ENCODE measurements at places on chromosomes 6 and 20. TPM values are rescaled to one million over a fixed set of nuclear protein-coding genes. Genes with fewer than 3 reads are reported as not detected.
A peak's percentile ranks its signal among the peaks of the same experiment; 100 is the strongest.

The TSBP1 gene
- total RNA-seq, result not detected

The SAMD3 gene
- not detected for total RNA-seq

- DNase-seq, result no peak
Measured at GRCh38 chr6:50829049-50829448, 10.4 kb downstream of the TFAP2B start.

DNA sequence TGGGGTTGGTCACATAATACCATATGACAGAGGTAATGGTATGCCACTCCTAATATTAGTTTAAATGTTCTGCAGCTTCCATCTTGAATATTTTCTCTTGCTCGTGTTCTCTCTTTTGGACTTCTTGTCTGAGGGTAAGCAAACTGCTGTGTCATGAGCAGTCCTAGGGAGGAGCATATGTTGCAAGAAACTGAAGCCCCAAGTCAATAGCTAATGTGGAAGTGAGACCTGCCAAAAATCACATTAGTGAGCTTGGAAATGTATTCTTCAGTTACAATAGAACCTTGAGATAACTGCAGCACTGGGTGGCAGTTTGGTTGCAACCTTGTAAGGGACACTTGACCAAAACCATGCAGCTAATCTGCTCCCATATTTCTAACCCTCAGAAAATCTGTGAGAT, 178.2 kb upstream of the IMPG1 start:
- no peak for DNase-seq

DNA sequence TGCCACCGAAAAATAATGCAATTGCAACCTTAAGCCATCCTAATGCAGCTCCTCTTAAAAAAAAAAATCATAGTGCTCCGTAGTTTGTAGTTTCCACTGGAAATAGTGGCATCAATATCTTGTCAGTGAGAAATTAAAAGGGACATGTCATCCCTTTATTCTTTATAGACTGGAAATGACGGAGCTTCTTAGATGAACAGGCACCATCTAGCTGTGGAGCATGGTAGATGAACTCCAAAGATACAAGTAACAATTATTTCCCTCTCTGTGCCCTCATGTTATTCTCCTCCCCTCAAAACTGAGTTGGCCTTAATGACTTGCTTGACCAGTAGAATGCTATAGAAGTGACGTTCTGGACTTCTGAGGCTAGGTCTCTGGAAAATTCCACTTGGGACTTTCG, 268.1 kb upstream of the SPTLC3 start:
- DNase-seq, result no peak

DNA sequence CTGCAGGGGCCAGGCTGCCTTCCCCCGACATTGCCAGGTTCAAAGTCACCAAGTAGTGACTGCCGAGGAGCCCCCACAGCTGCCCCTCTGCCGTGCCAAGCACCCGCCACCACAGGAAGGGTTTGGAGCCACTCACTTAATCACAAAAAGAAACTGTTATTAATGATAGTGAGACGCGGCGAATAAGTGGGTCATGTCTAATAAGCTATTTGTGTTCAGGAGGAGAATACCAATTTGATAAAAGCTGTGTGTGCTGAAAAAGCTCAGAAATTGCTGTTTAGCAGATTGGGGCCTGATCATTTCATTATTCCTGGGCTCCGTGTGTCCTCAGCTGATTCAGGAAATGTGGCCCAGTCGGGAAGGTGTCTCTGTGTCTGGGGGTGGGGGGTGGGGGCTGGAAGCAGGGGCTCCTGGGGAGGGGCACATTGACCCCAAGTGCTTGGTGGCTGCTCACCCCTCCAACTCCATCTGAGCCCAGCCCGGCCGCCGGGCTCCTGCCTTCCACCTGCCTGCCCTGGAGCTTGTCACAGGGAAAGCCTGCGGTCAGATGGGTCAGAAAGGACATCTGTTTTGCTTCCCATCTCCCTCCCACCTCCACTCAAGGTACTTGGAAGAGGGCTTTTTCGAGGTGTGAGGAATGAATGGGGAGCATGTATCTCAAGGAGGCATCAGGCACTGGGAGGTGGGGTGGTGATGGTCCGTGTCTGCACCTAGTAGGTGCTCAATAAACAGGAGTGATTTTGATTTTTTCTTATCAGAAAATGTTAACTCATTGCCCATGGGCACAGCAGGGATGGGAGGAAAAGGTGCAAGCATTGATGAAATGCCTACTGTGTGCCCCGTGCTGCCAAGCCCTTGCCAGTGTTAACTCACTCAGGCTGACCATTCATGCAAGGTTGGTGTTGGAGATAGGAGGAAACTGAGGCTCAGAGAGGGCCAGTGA, 3.0 kb downstream of the VSTM2L start:
- DNase-seq, result no peak

The ADGB gene
- total RNA-seq, result not detected

DNA sequence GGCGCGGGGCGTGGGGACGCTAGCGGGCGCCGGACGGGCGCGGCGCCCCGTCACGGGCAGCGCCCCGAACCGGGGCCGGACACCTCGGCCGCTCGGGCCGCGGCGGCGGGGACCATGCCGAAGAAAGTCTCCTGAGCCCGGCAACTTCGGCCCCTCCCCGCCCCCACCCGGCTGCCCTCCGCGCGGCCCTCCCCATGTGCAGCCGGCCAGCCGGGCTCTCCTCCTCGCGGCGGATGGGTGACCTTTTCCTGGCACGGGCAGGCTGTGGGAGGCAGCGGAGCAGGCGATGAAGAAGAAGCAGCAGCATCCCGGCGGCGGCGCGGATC, 278 bp downstream of the UST start:
- no peak for DNase-seq

The CASP8AP2 gene
- total RNA-seq, result 9.7 TPM

GRCh38 chr6:47477497-47478232, at the start of gene CD2AP:
Gene CD2AP (plus strand): TSS chr6:47477789. CDS start chr6:47478245, 456 bp downstream.
- DNase-seq, result peak; percentile 55

The GSTA2 gene
- not detected for total RNA-seq

The AKIRIN2 gene
- total RNA-seq, result 34.1 TPM

DNA sequence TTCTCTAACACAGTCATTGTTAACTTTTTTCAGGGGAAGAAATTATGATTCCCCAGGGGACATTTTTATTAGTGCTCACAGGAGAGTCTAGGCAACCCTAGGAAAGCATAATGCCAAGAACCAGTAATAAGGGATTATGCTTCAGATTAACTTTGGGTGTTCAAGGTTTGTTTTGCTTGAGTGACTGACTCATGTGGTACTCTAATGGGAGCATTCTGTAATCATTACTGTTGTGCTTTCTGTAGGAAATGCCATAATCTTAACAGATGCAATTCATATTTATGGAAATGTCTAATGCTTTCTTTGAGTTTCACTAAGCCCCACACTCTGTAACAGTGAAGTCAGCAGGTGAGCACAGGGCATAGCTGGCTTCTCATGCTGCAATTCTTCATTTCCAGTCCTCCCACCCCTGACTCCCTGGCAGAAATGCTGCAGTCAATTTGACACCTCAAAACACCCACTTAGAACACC, 263.4 kb upstream of the MAN1A1 start:
- DNase-seq, result no peak

GRCh38 chr6:116764961-116765841, at the start of gene FAM162B:
Gene FAM162B (minus strand): TSS chr6:116765719. CDS start chr6:116765576, 143 bp downstream.
- DNase-seq, result no peak

DNA sequence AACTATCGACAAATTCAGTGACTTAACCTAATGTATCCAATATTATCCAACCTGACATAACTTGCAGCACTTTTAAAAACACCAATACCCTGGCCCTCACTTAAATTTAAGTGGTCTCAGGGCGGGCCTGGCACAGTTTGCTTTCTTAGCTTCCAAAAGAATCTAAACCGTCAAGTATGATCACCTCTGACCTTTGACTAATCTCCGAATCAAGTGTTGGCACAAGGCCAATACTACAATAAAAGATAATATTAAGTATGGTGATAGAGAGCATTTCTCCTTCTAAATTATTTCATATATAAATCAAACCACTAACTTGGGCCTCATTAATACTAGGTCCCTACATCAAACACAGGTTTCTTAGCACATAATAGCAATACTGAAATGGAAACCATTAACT, 153.0 kb downstream of the PTPRK start:
- no peak for DNase-seq

DNA sequence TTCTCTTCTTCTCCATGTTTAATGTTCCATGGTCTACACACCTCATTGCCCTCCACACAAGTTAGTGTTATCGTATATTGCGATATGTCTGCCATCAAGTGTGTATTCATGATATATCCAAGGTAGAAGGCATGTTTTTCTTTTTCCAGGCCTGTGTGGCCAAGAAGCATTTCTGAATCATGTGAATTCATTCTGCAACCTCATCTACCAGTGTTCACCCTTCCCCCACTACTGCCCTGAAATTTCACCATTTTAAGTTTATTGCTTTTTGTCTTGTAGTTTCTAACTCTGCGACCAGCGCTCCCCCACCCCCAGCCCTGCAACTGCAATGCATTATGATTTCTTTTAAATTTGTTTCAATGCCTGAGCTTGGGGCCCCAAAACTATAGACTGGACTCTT, 618.0 kb upstream of the FLRT3 start:
- no peak for DNase-seq

DNA sequence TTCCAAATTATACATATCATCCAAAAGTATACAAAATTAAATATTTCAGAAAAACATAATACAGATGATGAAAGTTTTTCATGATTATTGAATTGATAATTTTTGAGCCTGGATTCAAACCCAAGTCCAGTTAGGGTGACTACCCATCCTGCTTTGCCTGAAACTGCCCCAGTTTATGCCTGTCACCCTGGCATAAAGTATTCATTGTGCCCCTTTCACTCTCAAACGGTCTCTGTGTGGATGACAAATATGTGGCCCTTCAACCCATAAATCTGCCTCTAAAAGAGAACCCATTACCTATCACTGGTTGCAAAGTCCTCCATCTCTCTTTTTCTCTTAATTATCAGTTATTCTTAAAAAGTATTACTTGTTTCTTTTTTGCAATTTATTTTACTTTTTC, 553.7 kb upstream of the JARID2 start:
- no peak for DNase-seq

The CNR1 gene
- total RNA-seq, result 1.2 TPM

The NOX3 gene
- not detected for total RNA-seq

The SALL4 gene
- total RNA-seq, result 4.4 TPM

GRCh38 chr6:2007165-2007564, 238.2 kb downstream of the GMDS start:
- DNase-seq, result no peak

DNA sequence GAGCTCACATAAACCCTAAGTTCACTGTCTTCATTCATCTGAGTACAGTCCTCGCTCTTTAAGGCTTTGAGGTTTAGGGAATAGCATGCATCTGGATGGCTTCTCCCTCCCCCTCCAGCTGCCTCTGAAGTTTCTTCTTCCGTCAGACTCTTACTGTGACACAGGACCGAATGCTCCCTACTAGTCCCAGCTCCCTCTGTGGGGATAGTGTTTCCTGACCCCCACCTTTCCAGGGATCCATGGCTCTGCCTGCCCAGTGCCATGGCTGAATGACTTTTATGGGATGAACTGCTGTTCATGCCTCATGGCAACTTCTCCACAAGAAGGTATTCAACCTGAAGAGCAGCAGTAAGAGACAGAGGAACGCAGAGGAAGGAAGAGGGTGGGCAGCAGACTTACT, 79.8 kb upstream of the EMILIN3 start:
- DNase-seq, result no peak

- peak; percentile 28 for DNase-seq
Measured at GRCh38 chr6:111841822-111842221, 31.4 kb downstream of the FYN start.

The NT5E gene
- 109 TPM for total RNA-seq

DNA sequence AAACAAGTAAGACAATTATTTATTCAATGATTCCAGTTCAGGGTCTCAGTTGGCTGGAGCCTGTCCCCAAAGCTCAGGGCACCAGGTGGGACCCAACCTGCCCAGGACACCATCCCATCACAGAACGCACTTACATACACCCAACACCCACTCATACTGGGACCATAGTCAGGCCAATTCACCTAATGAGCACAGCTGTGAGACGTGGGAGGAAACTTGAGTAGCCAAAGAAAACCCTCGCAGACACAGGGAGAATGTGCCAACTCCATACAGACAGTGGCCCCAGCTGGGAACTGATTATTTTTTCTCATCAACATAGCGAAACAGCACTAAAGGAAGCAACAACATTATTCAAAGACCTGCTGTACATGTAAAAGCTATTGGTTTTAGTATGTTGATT, 58.6 kb upstream of the DOK5 start:
- no peak for DNase-seq

GRCh38 chr20:25059866-25060465, 2.0 kb upstream of the ACSS1 start:
- DNase-seq, result no peak

The LY6G6F gene
- not detected for total RNA-seq

The SLC17A1 gene
- total RNA-seq, result not detected

GRCh38 chr6:83927470-83927869, 68.0 kb downstream of the CYB5R4 start:
- DNase-seq, result no peak

- no peak for DNase-seq
Measured at GRCh38 chr6:141401168-141401567, 731.6 kb upstream of the GJE1 start.

DNA sequence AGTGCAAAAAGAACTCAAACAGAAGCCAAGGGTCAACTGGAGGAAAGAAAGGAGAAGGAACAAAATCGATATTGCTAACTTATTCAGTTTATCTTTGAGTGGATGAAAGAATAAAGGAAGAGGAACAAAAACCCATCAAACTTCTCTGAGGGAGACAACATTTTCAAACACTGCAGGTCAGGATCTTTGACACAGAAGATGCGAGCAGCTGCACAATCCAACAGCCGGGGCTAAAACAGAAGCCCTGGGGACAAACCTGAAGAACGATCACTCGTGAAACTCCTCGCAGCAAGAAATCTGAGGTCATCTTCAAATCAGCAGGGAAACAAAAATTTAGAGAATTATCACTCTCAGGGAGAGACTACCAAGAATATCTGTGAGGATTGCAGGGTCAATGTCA, 14.2 kb downstream of the SLC23A2 start:
- no peak for DNase-seq

DNA sequence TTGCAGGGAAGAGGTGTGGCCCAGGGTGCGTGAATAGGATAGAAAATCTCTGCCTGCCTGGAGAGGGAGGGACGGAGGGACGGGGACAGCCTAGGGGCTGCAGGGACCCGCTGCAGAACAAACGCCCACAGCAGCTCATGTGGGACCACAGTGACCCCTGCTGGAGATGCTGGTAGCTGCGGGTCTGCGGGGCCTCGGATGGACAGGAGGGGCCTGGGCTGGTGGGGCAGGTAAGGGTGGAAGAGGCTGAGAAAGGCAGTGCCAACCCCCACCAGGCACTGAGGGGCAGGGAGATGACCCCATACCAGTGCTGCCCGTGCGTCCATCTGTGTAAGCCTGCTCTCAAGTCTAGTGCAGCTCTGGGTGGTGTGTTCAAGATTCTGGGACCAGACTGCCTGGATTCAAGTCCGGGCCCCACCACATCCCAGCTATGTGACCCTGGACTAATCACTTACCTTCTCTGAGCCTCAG, 39.4 kb downstream of the KIAA1755 start:
- no peak for DNase-seq

DNA sequence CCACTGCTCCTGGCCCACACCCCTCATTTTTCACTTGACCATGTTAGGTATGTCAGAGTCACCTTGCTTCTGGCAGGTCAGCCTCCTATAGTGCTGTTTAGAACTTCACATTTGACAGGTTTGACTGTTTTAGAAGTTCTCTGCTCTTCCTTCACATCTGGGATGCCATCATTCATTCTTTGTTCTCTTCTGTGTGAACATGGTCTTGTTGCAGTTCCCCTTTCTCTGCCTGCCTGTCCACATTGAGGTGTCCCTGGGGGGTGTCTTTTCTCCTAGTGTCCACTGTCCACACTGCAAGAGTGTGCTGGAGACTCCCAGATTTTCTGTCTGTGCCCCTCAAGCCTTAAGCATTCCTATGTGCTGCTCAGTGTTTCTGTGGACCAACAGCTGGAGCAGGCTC, 89.5 kb downstream of the JARID2 start:
- no peak for DNase-seq

The RSPO3 gene
- total RNA-seq, result 1.9 TPM

- DNase-seq, result no peak
Measured at GRCh38 chr6:119764927-119765681, 415.5 kb upstream of the MAN1A1 start.

All from kidney epithelial cell (primary cell).